Dermis blood vessel endothelial cell (primary cell): ENCODE measurements at places on chromosomes 5 and 9.

GRCh38 chr9:136695435-136695895 lies 8.2 kb upstream of the AGPAT2 start:
- no peak for DNase-seq

- no peak for DNase-seq
Measured at GRCh38 chr9:89498852-89499480, 1.1 kb upstream of the SEMA4D start.

DNA sequence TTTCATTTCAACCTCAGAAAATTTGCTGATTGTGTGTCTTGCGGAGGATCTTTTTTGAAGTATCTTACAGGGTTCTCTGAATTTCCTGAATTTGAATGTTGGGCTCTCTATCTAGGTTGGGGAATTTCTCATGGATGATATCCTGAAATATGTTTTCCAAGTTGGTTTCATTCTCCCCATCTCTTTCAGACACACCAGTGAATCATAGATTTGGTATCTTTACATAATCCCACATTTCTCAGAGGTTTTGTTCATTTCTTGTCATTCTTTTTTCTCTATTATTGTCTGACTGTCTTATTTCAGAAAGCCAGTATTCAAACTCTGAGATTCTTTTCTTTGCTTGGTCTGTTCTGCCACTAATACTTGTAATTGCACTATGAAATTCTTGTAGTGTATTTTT lies 456.9 kb downstream of the PRELID2 start:
- no peak for DNase-seq

DNA sequence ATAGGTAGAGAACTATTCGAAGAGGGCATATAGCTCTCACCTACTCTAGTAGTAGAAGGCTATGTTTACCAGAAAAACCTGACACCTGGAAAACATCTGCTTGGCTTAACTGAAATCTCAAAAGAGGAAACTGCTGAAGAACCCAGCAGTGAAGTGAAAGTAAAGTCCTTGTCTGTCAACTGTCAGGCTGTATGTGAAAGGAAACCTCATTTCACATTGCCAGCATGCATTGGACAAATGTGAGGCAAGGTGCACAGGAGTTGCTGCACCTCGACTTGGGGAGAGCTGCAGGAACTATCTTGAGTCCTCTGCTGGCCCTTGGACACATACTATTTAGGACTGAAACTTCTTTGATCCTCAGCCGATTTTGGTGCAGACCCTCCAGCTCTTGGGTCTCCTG lies 53.3 kb downstream of the NREP start:
- no peak for DNase-seq

DNA sequence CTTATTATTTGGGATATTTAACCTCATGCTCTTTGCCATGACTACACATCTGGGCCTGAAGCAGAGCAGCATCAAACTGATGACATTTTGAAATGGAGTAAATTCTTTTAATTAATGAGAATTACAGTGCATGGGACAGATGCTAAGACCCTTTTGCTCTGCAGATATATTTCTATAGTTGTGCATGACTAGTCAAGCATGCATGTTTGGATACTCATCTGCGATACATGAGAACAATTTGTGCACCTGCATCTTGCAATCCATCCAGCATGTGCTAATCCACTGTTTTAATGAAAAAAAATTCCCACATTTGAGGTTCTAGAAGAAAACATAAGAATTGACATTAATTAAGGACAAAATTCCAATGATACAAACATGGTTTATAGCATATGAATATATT lies 1047.6 kb upstream of the ACO1 start:
- DNase-seq, result no peak

GRCh38 chr9:18668944-18669343 lies 195.0 kb downstream of the ADAMTSL1 start:
- DNase-seq, result no peak
